ENCODE measurements at places on chromosomes 1 and 21.

DNA sequence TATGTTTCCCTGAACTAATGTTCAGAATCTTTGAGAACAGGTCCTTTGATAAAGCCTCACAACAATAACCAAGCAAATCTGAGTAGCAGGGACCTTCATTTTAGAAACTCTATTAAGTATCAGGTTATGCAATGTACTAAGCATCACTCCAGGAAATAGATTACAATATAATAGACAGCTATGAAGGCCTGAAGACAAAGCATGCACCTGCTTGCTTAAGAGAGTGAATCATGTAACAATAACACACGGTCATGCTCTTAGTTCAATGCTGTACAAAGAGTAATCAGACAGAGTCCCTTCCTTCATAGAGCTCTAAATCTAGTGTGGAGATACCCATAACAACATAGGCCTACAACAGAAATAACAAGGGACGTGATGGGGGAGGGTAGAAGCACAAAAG is 8.1 kb upstream of the CMPK1 start:
- DNase-seq: no peak

DNA sequence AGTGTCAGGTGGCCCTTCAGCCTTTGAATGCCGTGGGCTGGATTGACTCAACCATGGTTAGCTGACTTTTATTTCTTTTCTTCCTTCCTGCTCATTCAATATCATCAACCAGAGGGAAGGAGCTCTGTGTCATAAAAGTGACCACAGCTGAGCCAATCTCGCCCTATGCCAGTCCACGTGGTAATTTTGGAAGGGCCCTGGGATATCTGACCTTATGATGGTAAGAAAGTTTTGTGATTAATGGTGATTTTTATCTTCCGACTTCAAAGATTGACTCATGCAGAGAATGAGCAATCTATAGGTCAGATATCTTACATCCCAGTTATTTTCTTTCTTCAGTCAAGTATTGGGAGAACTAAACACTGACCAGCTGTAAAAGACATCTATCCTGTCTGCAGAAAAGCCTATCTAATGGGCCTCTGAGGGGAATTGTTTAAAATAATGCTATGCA is 170.3 kb downstream of the ZC3H11B start:
- no peak for DNase-seq

GRCh38 chr1:234887016-234887900 is 241.4 kb downstream of the TOMM20 start:
- no peak for DNase-seq

GRCh38 chr1:245091818-245092637 is 62.8 kb upstream of the KIF26B start:
- no peak for DNase-seq

DNA sequence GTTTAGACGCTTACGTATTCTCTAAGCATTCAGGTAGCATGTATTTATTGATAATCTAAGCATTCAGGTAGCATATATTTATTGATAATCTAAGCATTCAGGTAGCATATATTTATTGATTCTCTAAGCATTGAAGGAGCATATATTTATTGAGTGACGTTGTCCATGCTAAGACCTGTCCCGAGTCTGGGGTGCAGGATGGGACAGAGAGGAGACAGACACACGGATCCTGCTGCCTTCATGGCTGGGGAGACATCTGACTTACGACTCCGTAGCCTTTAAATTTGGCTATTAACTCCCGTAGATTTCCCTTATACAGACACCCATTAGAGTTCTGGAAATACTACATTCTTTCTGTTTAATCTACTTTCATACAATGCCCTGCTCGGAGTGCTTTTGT is 982 bp downstream of the SCCPDH start:
- DNase-seq: no peak

GRCh38 chr21:36757196-36757595 is 58.3 kb downstream of the SIM2 start:
- DNase-seq: no peak

All from activated CD4-positive, alpha-beta T cell treated with anti-CD3 and anti-CD28 coated beads for 4 hours (primary cell).